Astrocyte (in vitro differentiated cells and primary cell): ENCODE measurements at places on chromosomes 7 and 10. TPM values are rescaled to one million over a fixed set of nuclear protein-coding genes. Genes with fewer than 3 reads are reported as not detected.

DNA sequence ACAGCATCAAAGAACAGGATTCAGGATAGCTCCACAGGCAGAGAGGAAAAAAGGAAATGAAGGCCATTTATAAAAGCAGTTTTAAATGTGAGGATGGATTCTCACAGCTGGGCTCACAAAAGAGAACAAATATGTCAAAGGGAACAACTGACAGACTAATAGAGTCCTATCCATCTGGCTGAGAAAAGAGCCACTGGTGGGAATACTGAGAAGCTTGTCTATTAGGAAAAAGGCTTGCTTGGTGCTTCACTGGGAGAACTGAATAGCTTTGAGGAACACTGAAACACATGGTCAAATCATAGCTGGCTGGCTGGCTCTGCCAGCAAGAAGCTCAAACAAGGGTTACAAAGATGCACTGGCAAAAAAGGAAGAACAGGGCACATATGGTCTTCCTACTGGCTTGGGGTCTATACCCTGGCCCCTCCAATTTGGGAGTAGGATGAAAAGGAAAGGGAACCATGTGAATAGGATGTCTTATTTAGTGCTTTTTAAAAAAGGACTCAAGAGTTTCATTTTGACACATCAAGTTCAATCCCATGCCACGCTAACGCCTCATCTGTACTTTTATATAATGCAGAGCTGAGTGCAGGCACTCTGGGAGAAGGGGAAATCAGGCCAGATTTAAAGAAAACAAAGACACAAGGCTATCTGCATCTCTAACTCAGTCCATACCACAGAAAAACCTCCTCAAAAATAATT, 44.8 kb upstream of the KCNIP2 start:
- H3K27me3 ChIP-seq, result no peaks in the 10 kb centered on the region
- H3K4me3 ChIP-seq, result no peak overlapping the region
- H3K36me3 ChIP-seq, result no peaks in the 10 kb centered on the region
- H3K27ac ChIP-seq, result no peak overlapping the region
- DNase-seq, result no peak

DNA sequence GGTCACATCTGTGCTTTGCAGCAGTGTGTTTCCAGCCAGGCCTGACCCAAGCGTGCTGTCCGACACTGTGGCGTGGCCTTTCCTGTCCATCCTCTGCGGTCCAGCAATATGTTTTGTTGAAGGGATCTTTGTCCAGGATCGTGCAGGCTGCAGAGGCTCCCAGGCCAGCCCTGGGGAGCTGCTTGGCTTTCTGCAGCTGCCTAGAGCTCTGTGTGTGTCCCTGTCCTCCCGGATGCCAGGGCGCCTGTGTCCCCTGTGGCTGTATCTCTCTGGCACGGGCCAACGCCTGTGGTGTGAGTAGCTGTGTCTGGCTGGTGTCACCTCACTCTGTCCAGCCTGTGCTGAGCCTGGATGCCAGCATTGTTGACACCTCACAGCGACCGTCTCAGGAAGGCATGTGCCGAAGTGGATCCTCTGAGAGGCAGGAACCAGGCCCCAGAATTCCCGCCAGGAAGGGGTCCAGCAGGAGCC, 94.5 kb downstream of the INPP5A start:
- no peak for DNase-seq
- H3K27me3 ChIP-seq, result no peaks in the 10 kb centered on the region
- no peak overlapping the region for H3K4me3 ChIP-seq

- H3K36me3 ChIP-seq, result no peaks in the 10 kb centered on the region
- H3K4me3 ChIP-seq, result no peak overlapping the region
- no peaks in the 10 kb centered on the region for H3K4me1 ChIP-seq
- DNase-seq, result no peak
- no peak overlapping the region for H3K27ac ChIP-seq
Observed at GRCh38 chr10:75586814-75587213, 155.4 kb downstream of the LRMDA start.

Gene H2BK1
- not detected in 2 replicates for total RNA-seq

Gene OR2A42
- not detected in 2 replicates for total RNA-seq
